D721Med (cell line): ENCODE measurements at places on chromosomes 12 and 14.

DNA sequence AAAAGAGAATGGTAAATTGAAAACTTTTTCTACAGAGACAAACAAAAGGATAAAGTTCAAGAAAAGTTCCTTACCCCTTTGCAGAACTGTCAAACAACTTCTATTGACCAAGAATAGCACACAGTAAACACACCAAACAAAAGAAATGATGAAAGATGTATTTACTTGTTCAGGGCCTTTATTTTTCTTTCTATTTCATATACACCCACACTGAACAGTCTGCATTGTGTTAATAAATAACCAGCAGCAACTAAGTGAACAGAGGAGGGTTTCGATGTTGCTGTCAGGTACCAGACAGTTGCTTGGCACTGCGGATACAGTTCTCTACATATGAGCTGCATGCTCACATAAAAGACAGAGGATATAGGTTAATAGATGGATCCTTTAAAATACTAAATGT, 122.1 kb downstream of the SOX5 start:
- DNase-seq, result no peak

DNA sequence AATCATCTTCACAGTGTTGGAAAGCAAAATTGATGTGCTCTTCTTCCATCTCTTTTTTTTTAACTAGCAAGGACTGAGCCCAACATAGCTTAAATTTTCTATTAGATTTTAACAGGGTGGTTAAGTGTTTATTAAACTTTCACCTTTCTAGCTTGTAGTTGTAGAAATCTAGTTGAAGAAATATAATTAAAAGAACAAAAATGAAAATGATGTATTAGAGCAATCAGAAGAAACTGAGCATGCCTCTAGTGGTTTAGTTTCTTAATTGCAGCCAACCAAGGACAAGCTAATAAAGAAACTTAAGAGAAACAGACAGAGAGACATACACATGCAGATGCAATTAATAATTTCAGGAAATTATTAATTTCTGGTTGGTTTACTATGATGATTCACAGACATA, 673.0 kb upstream of the LMO3 start:
- DNase-seq, result no peak

GRCh38 chr14:101581806-101582205, 20.5 kb downstream of the DIO3 start:
- DNase-seq, result no peak

DNA sequence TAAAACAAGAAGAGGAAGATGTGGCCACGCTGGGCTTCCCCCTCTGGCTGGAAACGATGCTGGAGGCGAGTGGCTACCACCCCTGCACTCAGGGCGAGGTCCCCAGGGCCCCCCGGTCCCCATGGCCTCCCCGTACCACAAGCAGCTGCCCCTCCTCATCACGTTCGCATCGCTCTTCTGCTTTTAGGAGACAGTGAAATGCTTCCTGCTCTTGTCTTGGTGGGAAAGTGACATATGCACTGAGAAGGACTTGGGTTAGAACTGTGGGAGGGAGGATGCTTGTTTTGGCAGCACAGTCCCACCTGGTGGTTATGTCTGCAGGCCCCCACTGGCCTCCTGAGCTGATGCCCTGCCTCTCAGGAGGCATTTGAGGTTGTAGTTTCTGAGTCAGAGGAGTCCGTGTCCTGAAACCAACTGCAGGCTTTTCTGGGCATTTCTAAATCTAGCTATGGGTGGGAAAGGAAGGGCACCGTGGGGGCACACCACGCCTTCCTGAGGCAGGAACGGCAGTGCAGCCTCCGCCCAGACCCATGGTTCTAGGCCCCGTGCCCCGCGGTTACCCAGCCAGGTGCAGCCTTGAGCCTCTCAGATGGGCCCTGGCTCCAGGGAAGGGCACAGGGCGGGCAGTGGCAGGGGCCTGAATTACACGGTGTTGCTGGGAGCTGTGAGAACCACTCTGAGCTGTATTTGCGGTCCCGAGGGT, 139.3 kb downstream of the ADGRD1 start:
- DNase-seq, result no peak

DNA sequence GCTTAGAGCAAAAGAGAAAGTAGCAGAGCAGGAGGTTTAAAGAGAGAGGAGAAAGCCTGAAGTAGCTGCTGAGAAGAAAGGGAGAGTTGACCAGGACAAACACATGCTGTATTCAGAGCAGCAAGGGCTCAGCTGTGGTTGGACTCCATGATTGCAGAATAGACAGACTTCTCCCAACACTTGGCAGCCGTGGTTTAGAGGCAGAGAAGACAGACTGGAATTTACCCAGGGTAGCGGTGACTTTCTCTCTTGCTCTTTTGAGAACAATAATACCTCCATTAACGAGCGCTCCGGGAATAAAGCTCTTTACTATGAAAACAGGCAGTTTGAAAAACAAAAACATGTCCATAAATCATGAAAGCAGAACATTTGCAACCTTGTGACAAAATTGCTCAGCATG, 21.4 kb upstream of the IGF1 start:
- no peak for DNase-seq

DNA sequence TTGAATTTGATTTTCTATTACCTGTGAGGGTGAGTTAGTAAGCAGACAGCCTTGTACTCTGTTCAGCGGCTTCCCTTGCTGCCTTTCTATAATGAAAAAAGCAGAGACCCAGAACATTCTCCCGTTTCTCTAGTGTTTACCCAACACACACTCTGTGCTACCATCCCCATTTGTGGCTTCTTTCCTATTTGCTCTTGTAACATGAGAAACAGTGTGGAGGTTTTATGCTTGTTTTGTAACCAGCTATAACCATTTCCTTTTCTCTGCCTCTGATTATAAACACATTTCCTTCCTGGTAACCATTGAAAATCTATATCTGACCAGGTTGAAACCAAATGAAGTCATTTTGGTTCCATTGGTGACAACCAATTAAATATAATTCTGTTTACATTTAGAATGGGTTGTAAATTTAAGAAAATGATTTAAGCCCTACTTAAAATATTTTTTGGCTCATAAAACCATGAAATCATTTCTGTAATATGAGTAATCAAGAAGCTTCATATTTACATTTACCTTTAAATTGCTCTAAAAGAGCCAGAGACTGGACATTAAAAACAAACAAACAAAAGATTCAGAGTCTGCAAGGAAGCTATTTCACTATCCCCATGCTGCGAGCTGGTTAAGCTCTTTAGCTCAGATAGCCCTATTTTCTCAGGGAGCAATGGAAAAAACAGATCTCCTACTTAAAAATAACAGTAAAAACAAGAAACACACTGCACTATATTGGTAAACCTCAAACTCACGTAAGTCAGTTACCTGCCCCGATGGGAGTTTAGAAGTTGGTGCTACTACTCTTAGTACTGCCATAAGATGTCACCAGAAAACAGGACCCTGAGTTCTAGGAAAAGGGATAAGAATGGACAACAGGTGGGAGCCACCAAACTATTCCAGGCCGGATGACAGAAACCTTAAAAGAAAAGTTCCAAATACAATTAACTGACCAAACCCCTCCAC, 206.5 kb upstream of the EEA1 start:
- no peak for DNase-seq

DNA sequence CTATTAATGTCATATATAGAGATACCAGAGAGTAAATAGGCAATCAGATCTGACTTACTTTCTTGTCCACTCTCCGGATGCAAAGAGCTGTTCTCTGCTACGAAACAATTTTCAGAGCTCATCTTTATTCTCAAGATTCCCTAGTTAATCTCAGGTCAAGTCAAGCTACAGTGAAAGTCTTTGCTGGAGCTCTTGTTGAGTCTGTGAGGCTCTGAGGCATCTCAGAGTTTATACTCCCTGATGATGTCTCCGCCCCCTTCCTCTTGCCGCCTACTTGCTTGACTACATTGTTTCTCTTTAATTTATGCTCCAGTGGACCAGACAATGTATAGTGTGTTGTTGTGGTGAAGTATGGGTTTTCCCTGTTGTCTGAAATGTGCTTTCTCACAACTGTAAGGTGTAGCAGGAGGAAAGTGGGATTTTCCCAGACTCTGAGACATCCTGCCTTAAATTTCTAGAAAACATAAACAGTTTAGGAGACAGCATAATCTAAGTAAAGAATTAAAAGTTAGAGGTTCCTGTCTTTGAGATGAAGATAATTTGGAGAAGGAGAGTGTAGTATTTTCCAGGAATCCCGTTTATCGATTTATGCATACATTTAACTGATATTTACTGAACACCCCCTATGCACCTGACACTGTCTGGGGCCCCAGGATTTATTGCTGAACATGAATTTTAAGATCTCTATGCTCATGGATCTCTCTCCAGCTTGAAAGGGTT, at the start of gene CD69:
CD69 (minus strand) TSS at position 203 of the 720 bp plus-strand sequence; CDS start at position 122, 81 bp downstream.
- no peak for DNase-seq

- DNase-seq, result no peak
Observed at GRCh38 chr14:80047761-80048160, 163.5 kb downstream of the DIO2 start.

- DNase-seq, result no peak
Observed at GRCh38 chr14:67111022-67111421, 78.2 kb upstream of the GARIN2 start.
